Lower leg skin (tissue), 4 donors: ENCODE measurements at places on chromosomes 3 and 15. TPM values are rescaled to one million over a fixed set of nuclear protein-coding genes. Genes with fewer than 3 reads are reported as not detected.

GRCh38 chr3:78729946-78730345 lies 1037.9 kb downstream of the ROBO1 start:
- no peak for DNase-seq

The GOLGA8T gene
- 0.17 TPM for total RNA-seq

DNA sequence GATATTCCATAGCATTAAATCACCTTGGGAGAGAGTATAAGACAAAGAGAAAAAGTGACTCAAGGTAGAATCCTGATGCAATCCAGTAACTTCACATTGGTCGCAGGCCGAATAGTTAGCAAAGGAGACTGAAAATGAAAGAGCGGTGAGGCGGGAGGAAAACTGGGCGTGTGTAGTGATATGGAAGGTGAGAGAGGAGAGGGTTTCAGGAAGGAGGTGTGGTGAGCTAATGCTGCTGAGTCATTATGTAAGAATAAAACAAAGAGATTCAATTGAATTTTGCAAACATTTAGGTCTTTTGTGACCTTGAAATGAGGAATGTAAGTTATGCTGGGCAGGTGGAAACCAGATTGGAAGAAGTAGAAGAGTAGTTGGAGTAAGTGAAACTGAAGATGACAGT lies 235.3 kb downstream of the C3orf38 start:
- no peak for DNase-seq

- no peak for DNase-seq
Observed at GRCh38 chr15:67385971-67386370, 131.4 kb downstream of the IQCH start.

- no peak for DNase-seq
Observed at GRCh38 chr3:15081960-15082664, 16.8 kb downstream of the RBSN start.

DNA sequence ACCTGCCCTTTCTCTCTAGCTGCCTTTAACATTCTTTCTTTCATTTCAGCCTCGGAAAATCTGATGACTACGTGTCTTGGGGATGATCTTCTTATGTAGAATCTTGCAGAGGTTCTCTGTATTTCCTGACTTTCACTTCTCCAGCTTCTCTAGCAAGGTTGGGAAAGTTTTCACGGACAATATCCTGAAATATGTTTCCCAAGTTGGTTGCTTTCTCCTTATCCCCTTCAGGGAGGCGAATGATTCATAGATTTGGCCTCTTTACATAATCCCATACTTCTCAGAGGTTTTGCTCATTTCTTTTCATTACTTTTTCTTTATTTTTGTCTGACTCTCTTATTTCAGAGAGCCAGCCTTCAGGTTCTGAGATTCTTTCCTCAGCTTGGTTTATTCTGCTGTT lies 62.1 kb upstream of the CCDC54 start:
- no peak for DNase-seq

GRCh38 chr3:51382947-51383578 lies 2.0 kb upstream of the MANF start:
- DNase-seq, result peak; percentile 59

DNA sequence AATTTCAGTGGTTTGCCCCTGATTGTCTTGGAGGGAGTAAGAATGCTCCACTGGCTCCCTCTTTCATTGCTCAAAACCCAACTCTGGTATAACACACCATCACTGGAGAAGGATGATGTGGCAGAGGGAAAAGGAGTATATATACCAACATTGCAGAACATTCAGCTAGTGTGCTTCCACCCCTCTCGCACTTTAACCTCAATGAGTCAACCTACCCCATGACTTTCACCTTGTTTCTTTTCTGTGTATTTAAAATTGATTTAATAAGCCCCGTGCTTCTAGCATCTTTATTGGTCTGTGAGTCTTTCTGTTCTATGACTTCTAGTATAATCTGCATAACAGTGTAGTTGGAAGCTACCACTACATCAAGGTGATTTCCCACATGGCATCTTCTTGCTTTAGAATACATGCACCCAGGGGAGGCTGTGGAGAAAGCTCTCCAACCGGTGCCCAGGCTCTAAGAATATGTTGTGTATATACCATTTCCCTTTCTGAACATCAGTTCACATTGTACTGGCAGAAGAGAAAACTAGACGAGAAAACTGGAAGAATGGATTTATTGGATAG lies 595.1 kb upstream of the TGFBR2 start:
- DNase-seq, result no peak

DNA sequence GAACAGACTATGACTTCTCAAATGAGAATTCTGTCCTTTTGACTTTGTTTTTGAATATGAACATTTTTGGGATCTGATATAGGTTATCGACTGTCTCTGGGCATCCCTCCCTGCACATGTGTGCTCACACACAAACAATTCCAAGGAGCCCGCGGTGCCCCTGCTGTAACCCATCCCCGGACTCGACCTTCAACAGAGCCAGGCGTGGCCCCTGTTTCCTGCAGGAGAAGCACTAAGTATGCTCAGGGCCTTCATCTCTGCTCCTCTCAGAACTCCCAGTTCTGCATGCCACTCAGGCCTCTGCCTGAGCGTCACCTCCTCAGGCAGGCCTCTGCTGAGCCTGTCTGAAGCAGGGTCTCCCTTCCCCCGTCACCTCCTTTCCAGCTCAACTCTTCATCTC lies 57.6 kb downstream of the NUP210 start:
- no peak for DNase-seq

GRCh38 chr15:52309154-52309548 lies 13.5 kb upstream of the MYO5C start:
- DNase-seq, result no peak

DNA sequence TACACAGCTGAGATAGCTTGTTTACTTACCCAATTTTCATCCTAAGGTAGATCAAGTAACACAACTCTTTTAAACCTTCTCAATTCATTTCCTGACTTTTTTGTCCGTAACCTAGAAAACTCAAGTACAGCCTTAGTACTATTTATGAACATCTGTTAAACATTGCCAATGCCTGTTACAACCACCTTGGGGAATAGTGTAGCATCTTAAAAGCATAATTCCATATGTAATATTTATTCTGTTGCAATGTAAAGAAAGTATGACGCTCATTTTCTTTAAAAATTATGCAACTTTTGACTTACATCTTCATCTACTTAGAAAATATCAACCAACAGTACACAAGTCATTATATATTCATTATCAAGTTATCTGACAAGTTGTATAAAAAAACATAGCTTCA lies 54.6 kb downstream of the SUCLG2 start:
- DNase-seq, result no peak

The PLA2G4D gene
- 22.0 TPM for total RNA-seq

DNA sequence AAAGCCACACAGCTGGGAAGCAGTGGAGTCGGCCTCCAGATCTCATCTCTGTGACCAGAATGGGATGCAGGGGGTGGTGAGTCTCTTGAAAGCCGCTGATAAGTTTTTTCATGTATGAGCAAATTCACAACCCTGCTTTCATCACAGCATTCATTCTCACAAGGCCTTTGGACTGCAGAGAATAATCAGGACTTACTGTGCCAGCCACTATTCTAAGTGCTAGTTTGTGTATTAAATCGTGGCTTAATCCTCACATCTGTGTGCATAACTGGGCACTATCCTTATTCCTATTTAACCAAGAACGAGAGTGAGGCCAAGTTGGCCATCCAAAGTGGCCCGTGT lies 64.2 kb upstream of the POLG start:
- DNase-seq, result no peak

DNA sequence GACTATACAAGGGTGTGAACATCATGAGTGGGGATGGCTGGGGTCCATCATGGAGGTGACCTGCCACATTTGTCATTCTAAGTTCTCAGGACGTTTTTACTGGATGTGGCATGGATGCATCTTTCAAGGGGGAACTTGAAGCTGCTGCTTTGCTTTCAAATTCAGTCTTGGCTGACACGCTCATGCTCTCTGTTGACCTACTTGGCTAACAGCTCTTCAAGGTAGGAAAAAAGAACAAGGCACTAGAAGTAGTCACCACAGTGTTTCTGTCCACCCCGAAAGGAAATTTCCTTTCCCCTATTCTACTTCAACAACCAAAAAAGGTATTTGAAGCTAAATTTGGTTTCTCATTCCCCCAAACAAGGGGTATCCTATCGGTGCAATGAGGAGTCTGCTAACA lies 15.0 kb downstream of the STIMATE start:
- no peak for DNase-seq

The MEX3B gene
- 1.4 TPM for total RNA-seq

DNA sequence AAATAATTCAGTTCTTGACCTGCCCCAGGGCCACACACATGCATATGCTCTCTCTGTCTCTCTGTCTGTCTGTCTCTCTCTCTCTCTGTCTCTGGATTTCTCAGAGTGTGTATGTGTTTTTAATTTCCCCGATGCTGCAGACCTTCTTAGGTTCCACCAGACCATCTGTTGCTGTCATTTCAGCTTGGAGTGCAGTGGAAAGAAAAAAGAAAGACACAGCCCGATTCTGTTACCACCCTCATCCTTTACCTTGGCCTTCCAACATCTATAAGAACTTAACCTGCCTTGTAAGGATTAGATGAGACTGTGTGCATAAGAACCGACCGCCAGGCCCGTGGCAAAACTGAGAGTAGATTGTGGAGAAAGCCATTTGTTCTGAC lies 9.7 kb upstream of the PGPEP1L start:
- no peak for DNase-seq

The CLDN18 gene
- total RNA-seq, result not detected

The FAM81A gene
- 1.9 TPM for total RNA-seq

DNA sequence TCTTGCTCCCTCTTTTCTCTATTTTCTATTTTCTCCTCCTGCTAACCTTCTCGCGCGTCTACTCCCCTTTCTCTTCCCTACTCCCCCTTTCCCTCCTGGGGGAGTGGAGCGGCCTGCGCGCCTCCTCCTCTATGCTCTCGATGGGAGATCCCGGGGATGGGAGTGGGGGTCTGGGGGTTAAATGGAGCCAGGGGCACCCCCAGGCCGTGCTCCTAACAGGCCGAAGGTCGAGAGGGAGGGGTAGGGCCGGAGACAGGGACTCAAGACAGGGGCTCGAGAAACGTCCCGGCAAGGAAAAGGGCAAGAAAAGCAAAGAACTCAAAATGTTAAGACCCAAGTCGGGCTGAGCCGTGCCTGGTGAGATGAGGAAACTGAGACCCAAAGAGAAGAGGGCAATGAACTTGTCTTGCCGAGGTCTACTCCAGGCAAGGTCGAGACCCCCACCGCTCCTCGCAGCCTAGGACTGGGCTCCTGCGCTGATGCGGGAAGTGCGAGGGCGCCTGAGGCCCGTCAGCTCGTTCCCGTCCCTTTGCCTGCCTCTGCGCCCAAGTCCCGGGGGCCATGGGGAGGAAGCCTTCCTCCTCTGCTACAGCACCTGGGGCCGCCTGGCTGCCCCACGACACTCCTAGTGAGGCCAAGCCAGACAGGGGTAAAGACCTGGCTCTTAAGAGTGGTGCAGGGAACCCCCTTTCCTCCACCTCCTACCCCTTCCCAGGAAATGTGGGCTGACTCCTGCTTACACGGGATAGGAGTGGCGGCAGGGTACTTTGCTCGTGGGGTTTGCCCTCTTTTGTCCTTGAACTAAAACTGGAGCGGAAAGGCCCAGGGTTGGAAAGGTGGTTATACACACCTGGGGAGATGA lies 770 bp upstream of the MEGF11 start:
- no peak for DNase-seq

GRCh38 chr15:101442272-101442671 lies 47.2 kb downstream of the PCSK6 start:
- no peak for DNase-seq

- DNase-seq, result peak; percentile 84
Observed at GRCh38 chr15:78177447-78177873, 28.3 kb downstream of the IDH3A start.

The CNTN6 gene
- total RNA-seq, result not detected

DNA sequence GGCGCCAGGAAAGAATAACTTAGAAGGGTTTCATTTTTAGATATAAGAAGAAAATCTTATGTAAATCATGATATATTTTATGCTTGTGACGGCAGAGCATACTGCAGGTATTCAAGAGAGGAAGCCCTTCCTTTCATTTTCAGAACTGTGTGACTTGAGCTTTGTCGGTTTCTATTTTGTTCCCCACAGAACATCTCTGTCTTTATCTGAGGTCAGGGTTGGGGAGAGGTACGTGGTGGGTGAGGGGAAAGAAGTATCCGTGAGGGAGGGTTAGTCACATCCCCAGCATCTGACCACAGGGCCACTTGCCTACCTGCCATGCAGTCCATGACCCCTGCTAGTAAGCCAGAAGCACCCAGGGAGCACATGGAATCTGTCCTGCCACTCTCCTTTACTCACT lies 126.5 kb downstream of the DGKG start:
- no peak for DNase-seq

GRCh38 chr15:52503788-52504496 lies 24.7 kb downstream of the MYO5A start:
- DNase-seq, result no peak

The HTR3E gene
- total RNA-seq, result not detected

The LDHAL6B gene
- not detected for total RNA-seq

- DNase-seq, result no peak
Observed at GRCh38 chr3:150302246-150302645, 105.9 kb upstream of the TSC22D2 start.

GRCh38 chr3:178551916-178552321 lies 15.7 kb downstream of the KCNMB2 start:
- DNase-seq, result no peak

GRCh38 chr3:39404943-39405686 lies 1.4 kb upstream of the RPSA start:
- no peak for DNase-seq

- DNase-seq, result no peak
Observed at GRCh38 chr15:65060641-65061397, 7.0 kb downstream of the RASL12 start.

The ROPN1 gene
- 3.8 TPM for total RNA-seq

GRCh38 chr15:51131596-51132290 lies 37.0 kb upstream of the TNFAIP8L3 start:
- DNase-seq, result no peak

DNA sequence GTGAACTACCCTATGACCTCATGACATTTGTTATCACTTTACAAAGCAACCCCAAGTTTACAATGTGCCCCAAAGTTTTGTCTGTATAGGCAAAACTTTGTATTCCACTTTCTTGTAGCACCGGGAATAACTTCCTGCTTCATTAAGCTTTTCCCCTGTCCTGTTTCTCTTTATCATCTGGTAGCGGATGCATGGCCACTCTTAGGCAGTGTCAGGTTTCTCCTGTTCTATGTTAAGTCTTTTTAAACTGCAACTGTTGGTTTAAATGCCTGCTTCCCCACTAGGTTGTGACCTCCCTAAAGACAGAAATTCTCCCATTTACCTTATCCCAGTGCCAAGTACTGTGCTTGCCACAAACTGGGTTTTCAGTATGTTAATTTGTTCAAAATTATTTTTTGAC lies 433.6 kb upstream of the DPH6 start:
- DNase-seq, result no peak

GRCh38 chr15:95522533-95522932 lies 808.0 kb upstream of the NR2F2 start:
- DNase-seq, result no peak

DNA sequence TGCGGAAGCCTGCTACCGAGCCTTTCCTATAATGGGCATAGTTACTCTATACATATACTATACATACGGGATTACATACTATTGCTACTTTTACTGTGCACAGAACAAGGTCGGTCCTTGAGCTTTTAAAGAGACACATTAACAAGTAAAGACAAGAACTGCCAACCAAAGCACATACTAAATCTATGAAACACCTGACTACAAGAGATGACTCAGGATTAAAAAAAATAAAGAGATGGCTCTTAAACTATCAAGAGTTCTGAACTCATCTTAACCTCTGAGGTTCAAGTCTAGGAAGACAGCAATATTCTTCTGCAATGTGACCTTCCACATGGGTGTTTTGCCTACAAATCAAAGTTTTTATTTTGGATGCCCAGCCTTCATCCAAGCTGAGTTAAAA lies 106.8 kb downstream of the TNIK start:
- no peak for DNase-seq
